ENCODE measurements at places on chromosomes 16 and 17.

GRCh38 chr17:72266112-72266775 lies 145.4 kb downstream of the SOX9 start:
- DNase-seq: no peak

GRCh38 chr17:55561973-55562495 lies 50.8 kb upstream of the SMIM36 start:
- DNase-seq: no peak

- no peak for DNase-seq
Observed at GRCh38 chr17:62073993-62074392, 8.9 kb upstream of the MED13 start.

GRCh38 chr16:72876221-72876620 lies 171.7 kb downstream of the ZFHX3 start:
- DNase-seq: no peak

DNA sequence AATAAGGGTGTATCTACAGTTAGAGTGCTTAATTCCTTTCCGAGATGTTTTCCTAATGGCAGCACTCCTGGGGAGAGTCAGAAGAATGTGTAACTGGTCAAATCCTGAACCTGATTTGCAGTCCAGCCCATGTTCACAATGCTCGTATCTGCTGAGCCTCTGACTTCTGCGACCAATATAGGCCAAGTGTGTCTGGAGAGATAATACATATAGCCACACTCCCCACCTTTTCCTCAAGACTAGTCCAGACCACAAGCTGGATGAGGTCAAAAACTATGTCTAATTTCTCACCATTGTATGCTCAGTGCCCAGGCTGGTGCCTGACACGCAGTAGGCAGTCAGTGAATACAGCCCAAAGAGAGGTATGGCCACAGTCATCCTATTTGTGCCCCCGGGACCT lies 58.0 kb downstream of the XYLT1 start:
- no peak for DNase-seq

DNA sequence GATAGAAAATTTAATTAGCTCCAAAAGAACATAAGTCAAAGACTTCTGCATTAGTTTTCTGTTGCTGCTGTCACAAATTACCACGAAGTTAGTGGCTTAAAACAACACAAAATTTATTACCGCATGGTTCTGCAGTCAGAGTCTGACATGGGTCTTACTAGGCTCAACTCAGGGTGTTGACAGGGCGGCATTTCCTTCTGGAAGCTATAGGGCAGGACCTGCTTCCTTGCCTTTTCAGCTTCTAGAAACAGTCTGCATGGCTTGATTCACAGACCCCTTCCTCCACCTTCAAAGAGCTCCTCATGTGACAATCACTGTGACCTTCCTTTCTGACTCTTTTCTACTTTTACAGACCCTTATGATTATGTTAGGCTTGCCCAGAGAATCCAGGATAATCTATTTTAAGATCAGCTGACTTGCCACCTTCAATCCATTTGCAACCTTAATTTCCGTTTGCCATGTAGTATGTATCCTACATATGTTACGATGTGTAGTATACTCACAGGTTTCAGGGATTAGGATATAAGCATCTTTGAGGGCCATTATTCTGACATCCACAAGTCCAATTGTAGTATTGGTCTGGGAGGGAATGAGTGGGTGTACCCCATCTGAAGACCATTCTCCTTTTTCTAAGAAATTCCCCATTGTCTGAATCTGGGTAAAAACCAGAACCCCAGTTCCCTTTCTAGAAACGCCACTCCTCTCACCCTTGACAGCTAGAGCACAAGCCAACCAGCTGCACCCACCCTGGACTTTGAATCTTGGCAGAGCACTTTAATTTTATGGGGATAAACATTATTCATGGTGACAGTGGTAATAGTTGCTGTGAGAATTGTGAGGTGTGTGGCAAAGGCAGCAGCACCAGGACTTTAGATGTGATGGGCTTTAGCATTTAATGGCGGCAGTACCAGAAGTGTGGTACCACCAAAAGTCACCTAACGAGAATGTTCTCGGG lies 265.5 kb downstream of the KCNJ2 start:
- no peak for DNase-seq

- DNase-seq: no peak
Observed at GRCh38 chr16:51407199-51407598, 256.1 kb upstream of the SALL1 start.

Measured in CD4-positive, alpha-beta T cell treated with Interleukin-10 for 1 hour (primary cell).